ENCODE measurements at places on chromosomes 7 and 10.

DNA sequence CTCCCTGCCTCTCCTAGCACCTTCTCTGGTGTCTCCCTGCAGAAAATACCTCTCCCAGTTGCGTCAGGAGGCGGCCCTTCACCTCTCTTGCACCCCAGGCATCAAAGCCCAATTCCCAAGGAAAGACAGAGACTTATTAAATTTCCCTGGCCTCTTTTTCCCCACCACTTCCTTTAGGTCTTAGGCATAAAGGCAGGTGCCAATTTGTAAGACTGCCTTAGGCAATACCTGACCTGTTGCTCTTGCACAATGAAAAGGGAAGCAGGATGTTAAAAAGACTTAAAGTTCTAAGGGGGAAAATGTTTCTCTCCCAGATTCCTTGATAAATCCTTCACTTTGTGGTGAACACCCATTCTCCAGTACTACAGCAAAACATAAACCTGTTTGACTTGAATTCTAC is 186.7 kb downstream of the SLC25A13 start:
- peak; percentile 35 for DNase-seq

GRCh38 chr7:45136106-45137060 is 21.2 kb upstream of the RAMP3 start:
- peak; percentile 74 for DNase-seq

DNA sequence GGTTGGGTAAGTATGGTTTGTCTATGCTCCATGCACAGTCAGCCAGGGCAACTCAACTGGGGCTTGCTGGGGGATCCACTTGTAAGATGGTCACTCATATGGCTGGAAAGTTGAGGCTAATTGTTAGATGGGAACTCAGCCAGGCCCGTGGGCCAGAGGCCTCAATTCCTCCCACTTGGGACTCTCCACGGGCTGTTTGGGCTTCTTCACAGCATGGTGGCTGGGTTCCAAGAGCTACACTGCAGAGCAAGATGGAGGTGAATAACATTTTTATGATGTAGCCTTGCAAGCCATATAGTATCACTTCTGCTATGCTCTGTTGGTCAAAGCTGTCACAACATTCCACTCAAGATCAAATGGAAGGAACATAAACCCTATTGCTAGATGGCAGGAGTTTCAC is 39.2 kb downstream of the ELMO1 start:
- no peak for DNase-seq

DNA sequence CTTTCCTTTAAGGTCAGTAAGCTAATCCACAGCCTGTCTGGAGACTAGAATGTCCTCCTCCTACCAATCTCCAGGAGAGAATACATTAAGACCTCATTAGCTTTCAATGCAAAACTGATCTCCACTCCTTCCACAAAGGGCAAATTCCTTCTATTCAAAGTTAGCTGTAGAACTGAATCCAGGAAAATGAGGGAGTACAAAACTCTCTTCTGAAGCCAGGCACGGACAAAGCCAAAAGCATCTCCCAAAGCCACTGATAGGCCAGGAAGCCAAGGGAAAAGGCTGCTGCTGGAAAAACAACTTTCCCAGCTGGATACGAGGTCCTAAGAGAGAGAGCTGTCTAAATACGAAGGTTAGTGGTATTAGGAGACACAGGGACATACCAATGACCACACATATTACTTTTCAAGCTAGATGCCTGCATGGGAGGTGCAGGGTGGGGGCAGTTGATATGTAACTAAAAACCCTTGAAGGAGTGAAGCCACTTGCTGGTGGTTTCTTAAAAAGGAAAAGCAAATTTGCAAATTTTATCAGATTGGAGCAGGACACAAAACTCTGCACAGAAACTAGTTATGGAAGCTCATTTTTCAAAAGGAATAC is 43.6 kb downstream of the MKX start:
- DNase-seq, result no peak

DNA sequence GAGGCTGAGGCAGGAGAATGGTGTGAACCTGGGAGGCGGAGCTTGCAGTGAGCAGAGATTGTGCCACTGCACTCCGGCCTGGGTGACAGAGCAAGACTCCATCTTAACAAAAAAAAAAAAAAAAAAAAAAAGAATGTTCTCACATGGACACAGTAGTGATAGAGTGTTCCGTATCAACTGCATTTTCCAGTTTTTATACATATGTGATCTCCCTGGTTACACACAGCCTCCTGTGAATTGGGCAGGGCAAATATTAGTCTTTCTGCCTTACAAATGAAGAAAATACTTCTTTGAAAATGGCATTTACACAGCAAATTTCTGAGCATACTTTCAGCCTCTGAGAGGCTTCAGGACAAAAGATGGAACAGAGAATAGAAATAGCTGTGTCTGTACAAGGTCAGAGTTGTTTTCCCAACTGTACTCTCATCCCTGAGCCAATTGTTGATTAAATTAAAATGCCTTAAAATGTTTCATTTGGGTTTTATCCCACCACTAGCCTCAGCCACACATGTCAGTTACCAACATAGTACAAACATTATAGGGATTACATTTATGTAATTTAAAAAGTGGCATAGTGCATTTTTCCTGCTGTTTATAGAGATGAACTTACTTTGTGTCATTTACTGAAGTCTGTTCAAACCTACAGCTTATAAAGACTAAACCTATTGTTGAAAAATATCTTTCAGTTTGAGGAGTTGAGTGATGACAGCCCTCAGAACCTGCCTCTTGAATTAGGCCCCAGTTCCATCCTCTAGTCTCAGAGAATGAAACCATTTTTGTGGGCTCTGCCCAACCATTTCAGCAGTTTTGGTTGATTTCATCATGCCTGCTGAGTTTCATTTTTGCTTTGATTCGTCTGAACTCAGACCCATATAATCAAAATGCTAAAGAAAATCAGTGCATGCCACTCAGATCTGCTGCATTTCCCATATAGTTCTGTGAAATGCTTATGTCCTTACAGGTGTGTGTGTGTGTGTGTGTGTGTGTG is 609.4 kb upstream of the C7orf33 start:
- DNase-seq, result no peak

GRCh38 chr10:132974886-132975830 is 32.8 kb upstream of the CFAP46 start:
- no peak for DNase-seq

DNA sequence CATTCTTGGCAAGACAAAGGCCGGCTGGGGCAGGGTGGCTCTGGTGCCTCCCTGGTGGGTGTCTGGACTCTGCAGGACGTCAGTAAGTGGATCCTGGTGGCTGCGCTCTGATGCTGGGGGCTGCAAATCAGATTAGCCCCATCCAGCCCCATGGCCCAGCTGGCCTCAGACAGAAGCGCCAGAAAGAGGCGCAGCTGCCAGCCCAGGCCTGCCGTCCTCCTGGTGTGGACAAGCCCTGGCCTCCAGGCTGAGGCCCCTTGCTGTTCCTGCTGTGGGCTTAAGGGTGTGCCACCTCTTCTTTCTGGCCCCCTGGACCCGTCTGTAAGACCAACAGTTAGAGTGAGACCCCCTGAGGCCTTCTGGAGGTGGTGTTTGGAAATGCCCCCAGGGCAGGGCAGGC is 5.9 kb upstream of the LFNG start:
- DNase-seq, result no peak

DNA sequence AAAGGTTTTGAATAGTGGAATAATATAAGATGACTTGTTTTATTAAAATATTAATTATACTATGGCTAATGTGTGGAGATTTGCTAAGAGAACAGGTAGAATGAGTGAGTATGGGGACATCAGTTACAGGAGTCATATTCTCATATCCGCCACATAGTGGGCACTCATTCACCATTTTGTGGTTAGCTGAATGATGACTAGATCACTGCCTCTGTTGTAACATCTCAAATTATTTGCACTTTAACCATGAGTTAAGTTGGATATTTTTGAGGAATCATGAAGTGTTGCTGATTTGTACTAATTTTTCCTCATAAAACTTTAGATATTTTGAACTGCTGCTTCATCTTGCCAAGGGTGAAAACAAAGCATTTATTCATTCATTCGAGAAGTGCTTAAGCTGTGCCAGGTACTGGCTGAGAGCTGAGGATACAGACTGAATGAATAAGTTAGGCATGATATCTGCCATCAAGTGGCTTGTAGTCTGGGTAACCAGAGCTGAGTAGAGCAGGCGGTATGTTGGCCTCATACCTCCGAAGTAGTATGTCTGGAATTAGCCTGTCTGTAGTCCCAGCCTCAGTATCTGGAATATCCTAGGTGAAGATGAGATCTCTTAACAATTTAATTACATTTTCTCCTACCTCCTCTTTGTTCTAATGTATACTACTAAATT is 100.5 kb downstream of the ZEB1 start:
- no peak for DNase-seq

DNA sequence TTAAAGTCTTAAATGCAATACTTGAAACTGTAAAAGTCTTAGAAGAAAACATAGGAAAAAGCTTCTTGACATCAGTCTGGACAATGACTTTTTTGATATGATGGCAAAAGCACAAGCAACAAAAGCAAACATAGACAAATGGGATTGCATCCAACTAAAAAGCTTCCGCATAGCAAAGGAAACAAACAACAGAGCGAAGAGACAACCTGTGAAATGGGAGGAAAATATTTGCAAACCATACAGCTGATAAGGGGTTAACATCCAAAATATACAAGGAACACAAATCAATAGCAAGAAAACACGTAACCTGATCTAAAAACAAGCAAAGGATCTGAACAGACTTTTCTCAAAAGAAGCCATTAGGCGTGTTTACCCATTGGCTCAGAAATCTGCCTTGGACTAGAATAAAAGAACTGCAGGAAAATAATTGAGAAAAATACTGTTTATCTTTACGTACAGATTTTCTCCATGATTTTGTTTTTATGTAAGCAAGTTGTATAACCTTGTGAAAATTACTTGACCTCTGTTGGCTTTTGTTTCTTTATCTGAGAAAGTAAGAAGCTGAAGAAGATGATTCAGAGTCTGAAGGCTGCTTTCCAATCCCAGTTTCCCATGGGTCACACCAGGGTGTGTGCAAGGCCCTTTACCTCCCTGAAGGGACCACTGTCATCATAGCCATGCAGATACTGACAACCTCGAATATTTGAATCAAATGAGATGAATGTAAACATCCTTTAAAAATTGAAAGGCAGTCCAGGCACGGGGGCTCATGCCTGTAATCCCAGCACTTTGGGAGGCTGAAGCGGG is 99.1 kb upstream of the LANCL2 start:
- DNase-seq, result no peak

- no peak for DNase-seq
These were observed 85.3 kb upstream of the CARD11 start for GRCh38 chr7:3128857-3129490.

- DNase-seq, result no peak
These were observed 14.2 kb upstream of the SVIL start for GRCh38 chr10:29648983-29649268.

- no peak for DNase-seq
These were observed 32.8 kb upstream of the MYO3A start for GRCh38 chr10:25901199-25901598.
